ENCODE measurements at places on chromosomes 2 and 18.
A peak's percentile ranks its signal among the peaks of the same experiment; 100 is the strongest.

DNA sequence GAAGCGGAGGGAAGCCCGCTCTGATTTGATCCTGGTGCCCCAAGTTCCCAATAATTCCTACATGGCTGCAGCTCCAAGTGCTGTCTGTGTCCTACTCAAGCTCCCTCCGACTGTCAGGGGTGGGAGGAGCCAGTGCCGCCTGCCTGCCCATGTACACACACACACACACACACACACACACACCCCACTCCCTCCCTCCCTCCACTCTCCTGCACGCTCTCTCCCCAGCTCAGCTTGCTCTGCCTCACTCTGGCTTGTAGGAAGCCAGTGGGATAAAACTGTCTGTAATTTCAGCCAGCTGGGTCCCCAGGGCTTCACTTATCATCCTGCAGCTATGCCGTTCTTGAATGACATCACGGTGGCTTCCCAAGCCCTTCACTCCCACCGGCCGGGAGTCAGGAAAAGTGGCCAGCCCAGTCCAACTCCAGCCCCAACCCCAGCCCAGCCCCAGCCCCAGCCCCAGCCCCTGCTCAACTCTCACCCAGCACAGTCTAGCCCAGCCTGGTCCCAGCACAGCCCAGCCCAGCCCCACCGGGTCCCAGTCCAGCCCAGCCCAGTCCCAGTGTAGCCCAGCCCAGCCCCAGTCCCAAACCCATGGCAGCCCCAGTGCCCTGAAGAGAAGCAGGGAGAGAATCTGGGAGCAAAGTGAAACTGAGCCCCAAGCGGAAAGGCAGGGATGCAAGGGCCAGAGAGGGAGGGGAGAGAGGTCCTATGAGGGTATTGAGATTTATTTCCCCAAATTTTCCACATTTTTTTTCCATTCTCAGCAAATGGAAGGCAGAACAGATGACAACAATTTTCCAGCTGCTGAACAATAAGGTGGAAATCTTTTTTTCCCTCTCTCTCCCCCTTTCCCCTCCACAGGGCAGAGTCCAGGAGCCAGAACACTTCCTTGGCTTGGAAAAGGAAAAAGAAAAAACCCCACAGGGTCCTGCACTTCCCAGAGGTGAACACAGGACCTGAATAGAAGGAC lies 144.0 kb downstream of the TNS1 start:
- DNase-seq = no peak

- DNase-seq = no peak
These were observed 147.8 kb upstream of the TWIST2 start for GRCh38 chr2:238700117-238700457.

- DNase-seq = peak; percentile 13
These were observed 304.8 kb downstream of the PDE11A start for GRCh38 chr2:177767768-177768167.

DNA sequence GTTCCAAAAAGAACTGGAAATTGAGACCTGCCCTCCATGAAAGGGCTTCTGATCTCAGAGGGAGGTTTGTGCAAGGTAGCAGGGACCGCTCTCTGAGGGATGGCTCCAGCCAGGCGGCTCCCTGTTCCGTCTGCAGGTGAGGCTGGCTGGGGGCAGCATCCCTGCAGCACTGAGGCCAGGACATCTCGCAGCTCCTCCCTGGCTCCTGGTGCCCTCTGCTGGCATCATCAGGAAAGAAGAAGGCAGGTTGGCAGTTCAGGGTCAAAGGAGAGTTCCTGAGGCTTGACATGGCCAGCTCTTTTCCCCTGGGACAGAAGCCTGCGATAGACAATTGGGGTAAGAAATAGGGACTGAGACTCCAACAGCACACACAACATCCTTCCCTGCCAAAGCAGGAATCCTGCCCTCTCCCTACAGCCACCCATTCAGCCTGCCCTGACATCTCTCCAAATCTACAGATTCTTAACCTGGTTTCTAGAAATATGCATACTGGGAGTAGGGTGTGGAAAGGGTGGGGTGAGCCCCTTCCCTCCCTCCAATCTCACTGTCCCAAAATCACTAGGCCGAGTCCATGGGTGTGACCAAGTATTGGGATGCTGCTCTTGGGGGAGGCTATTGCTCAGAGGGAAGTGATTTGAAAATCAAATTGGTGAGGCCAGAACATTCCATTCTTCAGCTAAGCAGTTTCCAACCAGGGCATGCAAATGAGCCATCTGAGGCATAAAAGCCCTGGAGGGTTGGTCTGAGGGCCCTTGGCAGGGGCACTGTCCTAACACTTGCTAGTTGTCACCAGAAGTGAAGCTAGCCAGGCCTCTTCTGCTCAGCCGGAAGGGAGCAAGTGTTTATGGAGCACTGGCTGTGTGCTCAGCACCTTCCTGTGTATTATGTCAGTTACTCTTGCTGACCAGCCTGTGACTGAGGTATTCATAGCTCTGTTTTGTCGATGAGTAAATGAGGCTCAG lies 185.4 kb downstream of the TFCP2L1 start:
- DNase-seq = peak; percentile 44

GRCh38 chr18:13565228-13565627 lies 161.1 kb downstream of the FAM210A start:
- DNase-seq = no peak

DNA sequence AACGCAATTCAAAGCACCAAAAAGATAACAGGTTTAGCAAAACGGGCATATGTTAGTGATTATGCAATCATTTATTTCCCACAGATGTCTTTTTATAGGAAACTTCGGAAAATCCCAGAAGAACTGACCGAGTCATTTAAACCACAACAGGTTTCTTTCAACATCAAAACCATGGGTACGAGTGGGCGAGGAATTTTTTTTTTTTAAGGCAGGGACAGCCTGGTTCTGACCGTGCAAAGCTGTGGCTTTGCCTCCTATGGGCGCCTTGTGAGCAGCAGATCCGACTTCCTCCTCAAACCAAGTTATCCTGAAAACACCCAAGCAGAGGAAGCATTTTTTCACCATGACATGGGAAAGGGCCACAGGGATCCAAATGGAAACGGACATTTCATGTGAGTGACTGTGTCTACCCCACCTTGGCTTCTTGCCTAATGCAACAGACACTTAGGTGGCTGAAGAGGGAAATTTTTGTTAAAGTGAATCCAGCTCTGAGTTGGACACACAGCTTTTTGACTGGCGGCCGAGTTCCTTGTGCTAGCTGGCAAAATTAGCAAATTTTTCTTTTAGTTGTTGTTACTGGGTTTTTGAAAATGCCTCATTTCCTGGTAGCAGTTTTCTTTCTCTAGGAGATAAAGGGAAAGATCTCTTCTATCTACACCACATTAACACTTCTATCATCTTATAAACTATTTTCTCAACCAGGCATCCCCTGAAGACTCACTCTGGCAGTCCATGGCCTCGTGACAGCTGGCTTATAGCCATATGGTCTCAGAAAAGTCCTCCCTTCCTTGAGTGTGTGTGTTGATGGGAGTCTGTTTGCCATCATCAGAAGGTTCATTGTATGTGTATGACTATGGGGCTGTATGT lies 487.4 kb upstream of the ZEB2 start:
- DNase-seq = peak; percentile 83

DNA sequence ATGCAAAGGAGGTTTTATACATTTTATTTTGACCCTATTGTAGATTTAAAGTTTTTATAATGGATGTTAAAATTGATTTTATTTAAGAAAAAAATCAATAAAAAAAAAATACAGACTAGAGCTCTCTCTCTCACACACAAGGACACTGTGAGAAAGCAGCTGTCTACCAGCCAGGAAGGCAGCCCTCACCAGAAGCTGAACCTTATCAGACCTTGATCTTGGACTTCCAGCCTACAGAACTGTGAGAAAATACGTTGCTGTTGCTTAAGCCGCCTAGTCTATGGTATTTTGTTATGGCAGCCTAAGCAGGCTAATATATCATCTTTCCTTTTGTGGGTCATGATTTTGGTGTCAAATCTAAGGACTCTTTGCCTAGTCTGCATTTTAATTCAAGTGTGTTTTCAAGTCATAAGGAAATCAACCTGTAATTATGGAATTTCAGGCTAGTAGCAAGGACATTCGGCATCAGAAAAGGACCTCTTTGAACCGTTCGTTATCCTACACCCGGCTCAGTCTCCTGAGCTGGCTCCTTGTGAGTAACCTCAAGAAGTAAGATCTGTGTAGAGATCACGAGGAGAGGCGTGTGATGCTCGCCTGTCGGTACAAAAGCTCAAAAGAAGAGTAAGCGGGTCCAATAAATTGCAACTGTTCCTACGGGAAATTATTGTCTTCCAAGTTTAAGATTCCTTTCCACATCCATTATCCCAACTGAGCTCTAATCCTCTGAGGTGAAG lies 98.2 kb downstream of the PDCL3 start:
- no peak for DNase-seq

GRCh38 chr2:234885118-234885517 lies 66.7 kb upstream of the SH3BP4 start:
- DNase-seq = no peak

DNA sequence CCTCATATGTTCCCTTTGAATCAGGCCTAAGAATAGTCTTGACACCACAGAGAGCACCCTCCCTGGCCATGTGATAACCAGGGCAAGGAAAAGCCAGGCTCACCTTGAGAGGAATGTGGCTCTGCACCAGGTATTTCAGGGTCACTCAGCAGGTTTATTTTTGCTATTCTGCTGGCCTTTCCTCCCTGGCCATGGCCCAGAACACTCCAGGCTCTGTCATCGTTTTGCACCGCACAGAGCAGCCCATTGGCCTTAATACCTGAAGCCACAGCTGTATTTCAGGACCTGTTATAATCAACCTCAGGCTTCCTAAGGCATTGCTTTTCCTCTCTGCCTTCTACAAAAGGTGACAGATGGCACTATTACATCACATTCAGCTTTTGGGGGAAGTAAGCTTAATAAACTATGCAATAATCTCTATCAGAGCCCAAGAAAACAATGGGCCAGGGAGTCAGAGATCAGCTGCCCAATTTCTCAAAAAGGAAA lies 668.3 kb downstream of the IRS1 start:
- DNase-seq = no peak

- no peak for DNase-seq
These were observed 584.8 kb downstream of the TSN start for GRCh38 chr2:122340246-122340645.
